ENCODE measurements at places on chromosomes 1 and 21.

DNA sequence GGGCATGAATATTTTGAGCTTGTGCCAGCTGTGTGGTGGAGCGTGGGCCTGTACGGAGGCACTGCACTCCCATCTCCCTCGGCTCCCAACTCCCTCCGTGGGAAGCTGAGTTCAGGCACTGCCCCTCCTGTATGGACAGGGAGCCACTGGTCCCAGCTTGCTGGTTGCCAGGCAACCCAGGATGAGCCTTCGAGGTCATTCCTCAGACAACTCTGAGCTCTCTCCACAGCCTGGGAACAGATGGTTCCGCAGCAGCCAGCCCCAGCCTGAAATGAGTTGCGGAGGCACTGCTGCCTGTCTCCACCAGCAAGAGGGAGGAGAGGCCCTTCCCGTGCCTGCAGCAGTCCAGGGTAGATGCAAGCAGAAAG is 58.4 kb upstream of the TENT5B start:
- DNase-seq: no peak

- no peak for DNase-seq
Observed at GRCh38 chr1:89810880-89811279, 10.0 kb upstream of the LRRC8D start.

GRCh38 chr21:33977017-33977720 is 61.6 kb upstream of the ATP5PO start:
- no peak for DNase-seq

GRCh38 chr1:55854911-55855310 is 639.7 kb upstream of the USP24 start:
- DNase-seq: no peak

DNA sequence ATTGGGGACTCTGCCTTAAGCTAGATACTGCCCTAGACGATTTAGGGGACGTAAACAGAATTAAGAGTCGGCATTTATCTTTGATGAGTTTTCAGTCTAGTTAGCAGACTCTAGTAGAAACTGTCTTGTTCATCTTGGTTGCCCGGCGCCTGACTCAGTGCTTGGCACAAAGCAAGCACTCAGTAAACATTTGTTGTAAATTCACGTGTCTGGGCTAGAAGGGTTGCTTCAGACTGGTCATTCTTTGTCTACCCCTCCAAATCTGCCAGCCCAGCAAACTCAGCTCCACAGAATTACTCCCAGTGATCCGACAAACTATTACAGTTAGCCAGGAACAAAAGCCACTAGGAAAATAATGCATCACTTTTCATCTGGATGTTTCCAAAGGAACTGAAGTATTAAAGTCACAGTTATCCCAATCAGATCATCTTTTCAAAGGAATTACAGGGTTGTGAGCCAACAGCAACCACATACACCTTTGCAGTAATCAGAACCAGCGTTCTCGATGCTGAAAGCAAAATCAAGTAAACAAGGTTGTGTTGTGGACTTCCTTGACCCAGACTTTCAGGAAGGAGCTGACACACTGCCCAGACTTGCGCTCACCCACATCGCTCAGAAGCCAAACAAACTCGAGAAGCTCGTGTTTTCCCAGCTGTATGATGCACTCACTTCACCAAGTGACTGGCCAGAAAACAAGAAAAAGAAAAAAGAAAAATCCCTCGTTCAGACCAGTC is 66.5 kb upstream of the GADD45A start:
- DNase-seq: no peak

DNA sequence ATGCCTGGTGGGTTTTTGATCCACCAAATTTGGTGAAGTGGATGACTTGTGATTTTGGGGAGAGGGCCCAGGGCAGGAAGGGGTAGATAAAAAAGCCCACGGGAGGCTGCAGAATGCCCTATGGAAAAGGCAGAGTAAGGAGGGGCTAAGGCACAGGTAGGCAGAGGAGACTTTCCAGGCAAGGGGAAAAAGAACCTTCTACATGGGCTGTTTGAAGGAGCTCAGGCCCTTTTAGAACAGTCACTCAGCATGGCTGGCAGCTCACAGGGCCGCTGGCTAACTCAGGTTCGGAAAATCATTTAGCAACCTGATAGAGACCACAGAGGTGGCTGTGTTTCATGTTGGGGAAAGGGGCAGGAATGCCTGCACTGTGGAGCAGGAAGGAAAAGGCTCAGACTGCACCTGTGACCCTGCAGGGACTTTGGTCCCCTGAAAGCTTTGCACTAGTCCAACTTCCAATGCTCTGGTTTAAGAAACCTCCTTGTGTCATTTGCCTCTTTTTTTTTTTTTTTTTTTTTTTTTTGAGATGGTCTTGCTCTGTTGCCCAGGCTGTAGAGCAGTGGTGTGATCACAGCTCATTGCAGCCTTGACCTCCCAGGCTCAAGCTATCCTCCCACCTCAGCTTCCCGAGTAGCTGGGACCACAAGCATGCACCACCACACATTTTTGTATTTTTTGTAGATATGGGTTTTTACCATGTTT is 58.5 kb upstream of the ENAH start:
- no peak for DNase-seq

- no peak for DNase-seq
Observed at GRCh38 chr1:209630383-209631225, 21.6 kb downstream of the LAMB3 start.

DNA sequence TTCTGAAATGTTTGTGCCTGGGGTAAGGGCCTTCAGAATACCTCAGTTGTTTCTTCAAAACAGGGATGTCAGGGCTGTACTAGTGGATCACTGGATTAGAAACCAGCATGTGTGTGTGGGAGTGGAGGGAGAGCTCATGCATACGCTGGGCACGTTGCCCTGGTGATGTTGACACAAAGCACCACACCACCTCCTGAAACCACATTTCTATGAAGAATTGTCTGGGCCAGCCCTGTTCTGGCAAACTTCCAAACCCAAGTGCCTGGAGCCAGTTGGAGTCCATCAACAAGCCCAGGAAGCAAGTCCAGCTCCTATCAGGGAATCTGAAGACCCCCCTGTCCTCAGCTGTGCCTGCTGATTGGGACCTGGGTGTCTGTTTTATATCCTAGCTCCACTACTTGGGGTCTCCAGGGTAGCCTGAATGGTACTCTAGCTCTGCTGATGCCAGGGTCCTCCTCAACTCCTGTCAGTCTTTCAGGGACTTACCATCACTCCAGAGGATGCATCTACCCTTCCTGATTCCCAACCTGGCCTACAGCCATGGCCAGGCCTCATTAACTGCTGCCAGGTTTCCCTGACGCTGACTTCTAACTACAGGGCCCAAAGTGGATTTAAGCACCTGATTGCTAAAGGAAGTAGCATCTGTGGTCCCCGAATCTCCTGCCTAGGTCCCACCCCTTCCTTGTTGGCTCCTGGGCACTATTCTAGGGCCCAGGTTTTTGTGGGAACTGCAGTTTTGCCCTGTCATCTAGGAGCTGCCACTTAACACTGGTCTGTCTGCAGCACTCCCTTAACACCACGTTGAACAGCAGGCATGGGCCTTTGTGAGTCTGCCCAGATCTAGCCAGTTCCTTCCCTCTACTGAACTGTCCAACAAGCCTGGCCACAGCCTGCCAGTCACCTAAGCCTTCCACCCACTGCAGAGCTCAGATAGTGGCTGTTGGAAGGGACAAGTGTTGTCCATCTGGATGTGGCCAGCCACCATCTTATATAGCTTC is 45.5 kb downstream of the LPAR3 start:
- peak; percentile 58 for DNase-seq

GRCh38 chr1:228990906-228991569 is 255.8 kb downstream of the RHOU start:
- no peak for DNase-seq

DNA sequence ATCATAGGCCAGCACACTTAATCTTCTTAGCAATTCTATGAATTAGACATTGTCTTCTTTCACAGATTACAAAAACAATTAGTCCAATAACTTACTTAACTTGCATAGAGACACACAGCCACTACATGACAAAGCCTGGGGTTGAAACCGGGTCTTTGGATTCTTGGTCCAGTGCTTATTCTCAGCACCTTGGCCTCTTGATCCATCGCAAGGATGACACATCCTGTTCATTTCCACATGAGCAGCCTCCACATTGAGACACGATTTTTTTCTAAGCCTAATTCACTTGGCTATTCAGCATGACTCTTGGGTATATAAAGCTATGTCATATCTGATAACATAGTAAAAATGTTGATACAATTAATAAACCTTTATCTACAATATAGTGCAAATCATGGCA is 221.0 kb upstream of the FOXD3 start:
- DNase-seq: no peak

GRCh38 chr1:87702455-87702854 is 373.8 kb downstream of the LMO4 start:
- no peak for DNase-seq

GRCh38 chr1:14741082-14741481 is 142.6 kb downstream of the KAZN start:
- DNase-seq: no peak

DNA sequence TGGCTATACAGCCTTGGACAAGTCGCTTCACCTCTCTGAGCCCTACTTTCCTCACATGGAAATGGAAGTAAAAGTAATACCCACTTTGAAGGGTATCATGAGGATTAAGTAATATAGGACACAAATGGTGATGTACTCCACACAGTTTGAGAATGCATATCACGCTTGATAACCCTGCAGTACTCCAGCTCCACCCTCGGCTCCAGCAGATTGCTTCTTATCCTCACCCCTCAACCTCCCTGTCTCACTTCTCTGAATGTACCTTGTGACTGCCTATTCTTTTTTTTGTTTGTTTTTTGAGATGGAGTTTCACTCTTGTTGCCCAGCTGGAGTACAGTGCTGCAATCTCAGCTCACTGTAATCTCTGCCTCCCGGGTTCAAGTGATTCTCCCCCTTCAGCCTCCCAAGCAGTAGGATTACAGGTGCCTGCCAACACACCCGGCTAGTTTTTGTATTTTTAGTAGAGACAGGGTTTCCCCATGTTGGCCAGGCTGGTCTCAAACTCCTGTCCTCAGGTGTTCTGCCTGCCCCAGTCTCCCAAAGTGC is 55.5 kb downstream of the LDLRAD2 start:
- DNase-seq: no peak
